ENCODE measurements at places on chromosomes 2 and 18.

- no peak for DNase-seq
Observed at GRCh38 chr2:226398580-226398979, 401.0 kb downstream of the IRS1 start.

- no peak for DNase-seq
Observed at GRCh38 chr18:49026501-49027373, 76.0 kb upstream of the SMAD7 start.

DNA sequence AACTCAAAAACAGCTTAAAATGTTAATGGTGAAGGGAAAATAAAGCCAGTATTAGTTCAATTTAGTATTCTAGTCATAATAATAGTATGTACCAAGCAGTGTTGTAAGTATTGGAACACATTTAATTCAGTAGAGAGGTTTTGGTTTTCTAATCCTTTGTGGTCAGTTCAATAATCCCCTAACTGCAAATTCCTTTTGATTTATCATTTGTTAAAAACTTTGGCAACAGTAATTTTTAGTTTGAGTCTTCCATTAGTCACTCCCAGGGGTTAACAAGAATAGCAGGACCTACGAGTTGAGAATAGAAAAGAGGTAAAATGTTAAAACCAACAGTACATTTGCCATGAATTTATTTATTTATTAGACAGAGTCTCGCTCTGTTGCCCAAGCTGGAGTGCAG lies 10.7 kb downstream of the MRPL44 start:
- no peak for DNase-seq

DNA sequence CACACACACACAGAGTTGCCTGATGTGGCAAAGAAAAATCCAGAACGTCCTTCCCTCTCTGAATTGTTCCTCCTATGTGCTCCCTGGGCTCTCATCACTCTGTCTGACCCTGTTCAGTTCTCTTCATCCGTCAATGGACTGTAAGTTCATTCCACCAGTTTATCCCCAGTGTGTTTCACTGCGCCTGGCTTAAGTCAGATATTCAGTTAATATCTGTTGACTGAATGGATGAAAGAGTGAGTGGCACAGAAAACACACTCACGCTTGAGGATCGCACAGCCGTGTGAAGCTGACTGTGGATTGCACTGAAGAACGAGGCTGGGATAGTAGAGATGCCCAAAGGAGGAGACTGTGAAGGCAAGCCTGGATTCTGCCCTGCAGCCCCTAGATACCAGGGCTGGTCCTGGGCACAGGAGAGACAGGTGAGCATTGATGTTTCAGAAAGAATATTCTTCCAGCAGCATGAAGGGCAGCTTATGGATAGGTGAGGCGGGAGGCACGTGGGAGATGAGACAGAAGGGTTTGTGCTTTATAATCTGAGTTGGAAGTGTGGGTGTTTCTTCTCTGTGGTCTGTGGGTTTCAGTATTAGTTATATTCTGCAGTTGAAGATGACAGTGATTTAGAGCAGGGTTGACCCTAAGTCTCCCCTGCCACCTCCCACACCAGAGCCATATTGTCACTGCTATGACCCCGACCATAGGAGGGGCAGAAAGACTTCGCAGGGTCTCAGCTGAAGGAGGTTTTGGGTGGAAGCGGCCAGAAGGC lies 129.9 kb downstream of the SOCS6 start:
- DNase-seq = no peak

DNA sequence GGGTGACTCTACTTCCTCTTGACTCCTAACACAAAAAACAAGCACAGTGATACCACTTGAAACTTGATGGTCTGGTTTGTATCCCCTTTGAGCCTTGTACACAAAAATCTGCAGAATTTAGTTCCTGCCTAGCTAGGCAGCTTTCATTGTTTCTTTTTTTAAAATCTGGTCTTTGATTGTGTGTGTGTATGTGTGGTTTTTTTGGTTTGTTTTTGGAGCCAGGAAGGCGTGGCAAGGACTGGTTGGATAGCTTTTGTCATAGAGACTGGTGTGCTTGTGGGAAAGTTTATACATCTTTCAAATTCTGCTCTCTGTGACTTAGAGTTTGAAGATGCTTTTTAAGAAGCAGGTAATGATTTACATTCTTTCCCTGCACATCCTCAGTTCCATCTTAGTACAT lies 127.4 kb downstream of the TANC1 start:
- DNase-seq = no peak

DNA sequence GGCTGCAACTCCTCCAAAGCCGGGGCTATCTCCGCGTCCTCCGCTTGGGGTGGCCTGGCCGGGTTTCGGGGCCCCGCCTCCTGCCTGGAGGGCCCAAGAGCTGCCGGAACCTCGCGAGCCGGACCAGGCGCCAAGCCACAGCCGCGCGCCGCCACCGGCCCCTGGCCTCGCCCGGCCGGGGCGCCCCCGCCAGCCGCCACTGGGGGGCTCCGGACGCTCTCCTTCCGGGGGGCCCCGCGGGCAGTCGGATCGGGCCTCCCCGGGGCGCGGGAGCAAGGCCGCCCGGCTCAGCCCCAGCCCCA lies 17.4 kb upstream of the HAAO start:
- no peak for DNase-seq

DNA sequence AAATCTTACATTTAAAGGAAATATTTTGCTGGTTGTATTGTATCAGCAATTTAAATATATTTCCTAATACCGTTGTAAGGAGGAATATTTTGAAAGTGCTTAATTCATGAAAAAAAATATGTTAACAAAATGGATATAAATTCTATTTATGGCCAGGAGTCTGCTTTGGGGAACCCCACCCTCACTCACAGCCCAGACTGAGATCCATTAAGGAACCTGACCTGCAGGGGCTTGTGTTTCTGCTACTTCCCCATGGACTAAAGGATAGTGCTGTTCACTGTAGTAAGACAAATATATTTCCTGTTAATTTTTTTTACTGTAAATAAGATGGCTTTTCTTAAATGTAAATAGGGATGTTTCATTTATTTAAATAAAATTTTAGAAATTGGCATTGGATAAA lies 221.9 kb upstream of the COL3A1 start:
- DNase-seq = no peak

GRCh38 chr2:213455316-213456008 lies 171.2 kb downstream of the SPAG16 start:
- DNase-seq = no peak

- no peak for DNase-seq
Observed at GRCh38 chr18:50656841-50657470, 97.1 kb downstream of the MAPK4 start.
